ENCODE measurements at places on chromosomes 5 and 9.
A peak's percentile ranks its signal among the peaks of the same experiment; 100 is the strongest.

GRCh38 chr5:111582993-111583601 lies 70.8 kb upstream of the STARD4 start:
- DNase-seq, result no peak

DNA sequence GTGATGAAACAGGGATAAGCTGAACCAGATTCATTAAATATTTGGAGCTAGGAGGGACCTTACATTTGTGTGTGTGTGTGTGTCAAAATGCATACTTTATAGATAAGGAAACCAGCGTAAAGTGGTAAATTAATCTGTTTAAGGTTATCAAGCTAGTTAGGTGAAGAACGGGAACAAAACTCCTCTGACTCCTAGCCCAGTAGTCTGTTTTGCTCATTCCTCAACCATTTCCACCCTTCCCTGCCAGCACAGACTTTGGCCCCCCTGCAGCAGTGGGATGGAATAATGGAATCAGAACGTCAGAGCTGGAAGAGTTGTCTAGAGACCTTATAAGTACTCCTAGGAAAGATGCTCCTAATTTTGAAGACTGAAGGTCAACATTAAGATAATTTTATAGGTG lies 6.5 kb downstream of the AGXT2 start:
- no peak for DNase-seq

DNA sequence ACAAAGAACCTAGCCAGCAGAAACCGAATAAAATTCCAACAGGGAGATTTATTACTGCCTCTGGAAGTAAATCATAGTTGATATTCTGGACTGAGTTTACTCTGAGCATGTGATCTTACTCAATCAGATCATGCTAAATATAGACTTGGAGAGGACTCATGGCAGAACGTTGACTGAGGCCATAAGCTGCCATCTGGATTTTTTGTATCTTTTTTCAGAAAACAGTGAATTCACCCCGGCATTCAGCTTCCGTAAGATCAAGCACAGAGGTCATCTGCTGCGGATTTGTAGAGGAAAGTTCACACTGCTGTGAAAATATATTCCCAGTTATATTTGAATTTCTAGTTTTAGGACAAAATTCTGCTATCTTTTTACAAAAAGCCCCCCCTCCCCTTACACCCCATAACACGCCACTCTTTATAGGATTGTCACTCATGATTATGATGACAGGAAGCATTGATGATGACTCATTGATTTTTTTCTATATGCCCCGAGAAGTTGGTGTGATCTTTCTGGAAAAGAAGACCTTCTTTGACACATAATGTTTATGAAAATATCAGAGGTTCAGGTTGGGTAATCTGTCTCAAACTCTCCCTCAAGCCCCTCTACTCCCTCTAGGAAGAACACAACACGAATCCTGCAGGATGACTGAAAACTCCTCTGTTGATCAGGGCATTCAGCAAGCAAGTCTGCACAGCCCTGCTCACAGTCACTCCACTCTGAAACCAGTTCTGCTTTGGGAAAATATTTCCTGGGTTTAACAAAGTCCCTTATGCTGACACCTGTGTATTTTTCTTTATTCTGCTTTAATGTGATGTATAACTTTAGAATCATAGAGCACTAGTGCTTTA lies 70.8 kb downstream of the NXNL2 start:
- DNase-seq, result no peak

DNA sequence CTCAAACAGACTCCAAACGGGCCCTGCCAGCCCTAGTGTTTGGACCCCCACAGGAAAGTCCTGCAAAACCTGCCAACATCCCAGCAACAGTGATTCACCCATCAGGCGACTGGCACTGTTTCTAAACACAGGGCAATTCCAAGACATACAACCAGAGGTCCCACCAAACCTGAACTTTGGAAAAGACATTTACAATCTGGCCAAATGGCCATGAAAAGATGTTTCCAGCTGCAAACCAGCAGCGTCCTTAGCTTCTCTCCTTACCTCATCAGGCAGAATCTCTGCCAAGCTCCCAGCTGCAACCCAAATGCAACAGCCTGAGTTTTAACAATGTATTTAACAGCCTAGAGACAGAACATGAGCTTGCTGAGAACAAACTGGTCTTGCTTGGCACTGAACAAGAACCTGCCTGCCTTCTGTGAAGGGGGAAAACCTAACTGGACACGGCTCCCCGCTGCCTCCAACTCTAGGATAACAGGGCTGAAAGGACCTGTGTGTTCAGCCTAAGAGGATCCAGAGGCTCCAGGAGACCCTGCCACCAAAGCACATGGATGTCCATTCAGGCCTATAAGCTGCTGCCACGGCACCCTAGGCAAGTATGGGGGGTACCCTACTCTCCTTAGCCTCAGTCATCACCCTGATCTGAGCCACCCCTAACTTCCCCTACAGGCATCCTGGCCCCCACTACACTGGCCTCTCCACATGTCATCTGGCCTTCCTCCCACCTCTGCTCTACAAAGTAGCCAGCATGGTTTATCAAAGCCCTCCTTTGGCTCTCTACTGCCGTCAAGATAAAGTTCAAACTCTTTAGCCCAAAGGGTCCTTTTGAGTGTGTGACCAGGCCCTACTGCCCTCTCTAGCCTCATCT lies 5.6 kb downstream of the P4HA2 start:
- DNase-seq, result no peak

GRCh38 chr9:119280740-119281485 lies 88.3 kb downstream of the BRINP1 start:
- no peak for DNase-seq

- DNase-seq, result no peak
These were observed 38.0 kb downstream of the ABITRAM start for GRCh38 chr9:108972186-108972585.

DNA sequence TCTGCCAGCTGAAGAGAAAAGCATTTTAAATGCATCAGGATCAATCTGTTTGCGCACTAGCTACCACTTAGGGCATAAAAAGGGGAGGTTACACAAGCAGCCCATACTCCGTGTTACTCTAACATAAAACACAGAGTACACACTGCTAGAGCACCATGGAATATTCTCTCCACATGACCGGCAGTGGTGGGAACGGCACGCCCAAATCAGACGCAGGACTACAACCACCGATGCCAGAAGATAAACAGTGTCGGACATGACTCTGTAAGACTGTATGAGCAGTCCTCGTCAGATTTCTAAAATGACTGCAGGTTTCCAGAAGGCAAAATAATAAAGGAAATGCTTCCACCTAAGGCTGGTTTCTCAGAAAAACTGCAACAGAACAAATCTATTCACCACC lies 40.0 kb downstream of the CDK5RAP2 start:
- no peak for DNase-seq

DNA sequence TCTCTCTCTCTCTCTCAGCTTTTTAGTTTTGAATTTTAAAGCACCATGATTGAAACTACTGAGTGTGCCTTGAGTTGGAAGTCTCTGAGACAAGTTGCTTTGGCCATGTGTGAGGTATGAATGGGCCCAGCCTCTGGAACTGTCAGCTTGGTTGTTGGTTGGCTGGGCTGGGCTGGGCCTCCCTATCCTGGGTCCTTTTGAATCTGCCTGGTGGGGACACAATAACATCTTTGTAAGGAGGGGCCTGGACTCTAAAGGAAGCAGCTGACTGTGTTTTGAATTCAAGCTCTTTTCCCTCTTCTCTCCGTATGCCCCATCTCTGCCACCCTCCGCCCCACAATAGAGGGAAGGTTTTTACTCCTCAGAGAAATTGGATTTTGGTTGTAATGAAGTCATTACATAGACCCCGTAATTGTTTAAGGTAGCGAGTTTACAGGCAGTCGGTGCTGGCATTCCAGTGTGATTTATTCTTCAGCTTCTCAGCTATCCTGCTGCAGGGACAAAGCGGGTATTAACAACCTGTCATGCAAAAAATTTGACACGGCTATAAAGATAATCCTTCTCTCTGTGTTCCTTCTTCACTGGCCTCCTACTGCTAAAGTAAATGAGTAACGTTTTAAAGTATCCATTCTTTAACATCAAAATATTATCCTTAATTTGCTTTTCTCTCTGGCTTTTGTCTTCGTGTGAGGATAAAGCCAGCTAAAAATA lies 105.4 kb downstream of the DAPK1 start:
- DNase-seq, result no peak

- no peak for DNase-seq
These were observed 139.3 kb downstream of the MVB12B start for GRCh38 chr9:126465977-126466376.

- DNase-seq, result no peak
These were observed 159.2 kb downstream of the NSG2 start for GRCh38 chr5:174204535-174205313.

- no peak for DNase-seq
These were observed 8.8 kb downstream of the LRRC14B start for GRCh38 chr5:199950-200645.

DNA sequence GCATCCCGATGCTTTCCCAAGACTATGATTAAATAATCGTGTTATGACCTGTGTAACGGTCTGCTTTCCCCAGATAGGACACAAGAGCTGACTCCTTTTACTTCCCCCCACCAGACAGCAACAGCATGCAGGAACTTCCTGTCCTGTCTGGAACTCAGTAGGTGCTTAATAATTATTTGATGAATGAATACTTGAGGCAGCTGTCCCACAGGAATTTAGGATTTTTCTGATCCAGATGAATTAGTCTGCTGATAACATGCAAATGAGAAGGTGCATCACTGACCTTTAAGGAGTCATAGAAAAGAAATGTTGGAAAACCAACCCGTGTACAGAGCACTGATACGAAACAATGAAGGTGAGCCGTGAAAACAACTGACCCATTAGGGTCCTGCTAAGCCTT lies 12.2 kb downstream of the RNF130 start:
- no peak for DNase-seq

DNA sequence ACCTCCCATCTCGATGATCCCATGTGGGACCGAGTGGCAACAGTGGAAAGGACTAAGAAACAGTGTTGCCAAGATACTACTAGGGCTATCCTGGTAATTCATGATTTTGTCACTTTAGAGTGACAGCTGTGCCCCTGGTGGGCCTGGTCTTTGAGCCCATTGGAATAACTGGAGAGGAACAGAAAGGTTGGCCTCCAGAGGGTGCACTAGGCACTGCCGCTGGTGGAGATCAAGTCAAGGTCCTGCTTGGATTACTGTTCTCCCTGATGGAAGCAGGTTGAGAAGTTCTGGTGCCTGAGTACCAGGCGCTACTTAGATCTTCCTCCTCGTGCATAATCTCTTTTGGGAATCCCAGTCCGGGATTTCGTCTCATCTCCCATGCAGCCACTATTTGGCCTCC lies 129.6 kb downstream of the SEC61B start:
- DNase-seq, result no peak

DNA sequence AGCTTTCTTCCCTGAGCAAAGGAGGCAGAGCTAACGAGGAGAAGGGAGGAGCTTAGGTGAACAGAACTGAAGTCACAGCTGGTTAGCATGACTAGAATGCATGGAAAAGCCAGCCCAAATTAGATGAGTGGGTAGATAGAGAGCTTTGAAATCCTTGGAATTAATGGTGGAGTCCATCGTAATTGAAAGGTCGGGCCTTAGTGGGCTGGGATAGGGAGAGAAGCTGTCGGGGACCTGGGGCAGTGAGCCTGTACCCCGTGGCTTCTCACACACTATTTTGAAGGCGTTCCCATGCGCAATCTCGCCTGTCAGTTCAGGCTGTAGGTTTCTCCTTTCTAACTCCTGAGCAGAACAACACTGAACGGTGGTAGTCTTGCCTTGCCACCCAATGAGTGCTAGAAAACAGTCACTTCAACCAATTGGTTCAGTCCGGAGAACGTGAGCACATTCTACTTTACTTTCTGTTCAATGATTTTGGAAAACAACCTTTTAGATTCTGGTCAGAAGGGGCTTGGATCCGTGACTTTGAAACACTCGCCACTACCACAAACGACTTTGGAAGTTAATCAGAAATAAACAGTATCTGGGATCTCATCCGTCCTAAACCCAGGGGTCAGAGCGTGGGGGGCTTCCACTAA lies 655 bp upstream of the RAI14 start:
- peak; percentile 61 for DNase-seq

GRCh38 chr9:76651119-76651705 lies 113.0 kb upstream of the PCA3 start:
- no peak for DNase-seq

DNA sequence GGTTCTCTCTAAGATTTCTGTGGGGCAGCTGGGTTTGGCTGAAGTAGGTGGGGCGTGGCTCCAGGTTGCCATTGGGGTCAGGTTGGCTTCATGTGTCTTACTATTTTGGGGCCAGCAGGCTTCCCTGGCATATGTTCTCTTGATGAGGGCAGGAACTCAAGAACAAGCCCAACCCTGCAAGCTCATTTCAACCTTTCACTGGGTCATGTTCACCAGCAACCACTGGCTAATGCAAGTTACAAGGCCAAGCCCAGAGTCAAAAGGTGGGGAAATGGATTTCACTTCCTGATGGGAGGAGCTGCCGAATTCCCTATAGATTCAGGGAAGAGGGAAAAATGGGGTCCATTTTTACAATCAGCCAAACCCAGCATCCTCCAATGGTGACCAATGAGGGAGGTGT lies 34.0 kb upstream of the HAND1 start:
- no peak for DNase-seq

DNA sequence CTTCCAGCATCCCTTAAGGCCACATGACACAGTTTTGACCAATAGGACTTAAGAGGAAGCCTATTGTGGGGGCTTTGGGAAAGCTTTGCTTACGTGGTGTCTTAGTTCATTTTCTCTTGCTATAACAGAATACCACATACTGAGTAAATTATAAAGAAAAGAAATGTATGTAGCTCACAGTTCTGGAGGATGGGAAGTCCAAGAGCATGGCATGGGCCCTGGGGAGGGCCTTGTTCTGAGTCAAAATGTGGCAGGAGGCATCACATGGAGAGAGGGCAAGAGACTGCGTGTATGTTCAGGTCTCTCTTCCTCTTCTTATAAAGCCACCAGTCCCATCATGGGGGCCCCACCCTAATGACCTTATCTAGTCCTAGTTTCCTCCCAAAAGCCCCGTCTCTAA lies 68.6 kb upstream of the CPEB4 start:
- DNase-seq, result no peak

DNA sequence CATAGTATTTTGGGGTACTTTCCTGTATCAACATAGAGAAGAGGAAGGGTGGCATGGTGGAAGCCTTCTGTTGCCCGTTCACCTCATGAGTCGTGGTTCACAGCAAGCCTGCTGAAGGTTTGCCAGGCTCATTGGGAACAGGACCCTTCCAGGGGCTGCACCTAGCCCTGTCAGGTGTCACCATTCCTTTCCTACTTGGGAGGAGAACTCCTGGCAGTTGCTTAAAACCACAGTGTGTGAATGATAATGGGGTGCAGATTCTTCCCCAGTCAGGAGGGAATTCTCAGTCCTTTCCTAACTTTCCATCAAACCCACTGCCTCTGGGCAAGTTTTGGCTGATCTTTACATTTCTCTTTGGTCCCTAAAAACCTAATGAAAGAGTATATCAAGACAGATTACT lies 99.4 kb upstream of the CTNND2 start:
- DNase-seq, result no peak

- no peak for DNase-seq
These were observed 77.0 kb upstream of the SEMA6A start for GRCh38 chr5:116651653-116652052.

GRCh38 chr5:151134228-151134627 lies 23.4 kb downstream of the ANXA6 start:
- DNase-seq, result no peak

GRCh38 chr5:173498286-173498685 lies 118.2 kb downstream of the BOD1 start:
- DNase-seq, result no peak

Data from H54 (cell line).